ENCODE measurements at places on chromosomes 3 and 15.
A peak's percentile ranks its signal among the peaks of the same experiment; 100 is the strongest.

DNA sequence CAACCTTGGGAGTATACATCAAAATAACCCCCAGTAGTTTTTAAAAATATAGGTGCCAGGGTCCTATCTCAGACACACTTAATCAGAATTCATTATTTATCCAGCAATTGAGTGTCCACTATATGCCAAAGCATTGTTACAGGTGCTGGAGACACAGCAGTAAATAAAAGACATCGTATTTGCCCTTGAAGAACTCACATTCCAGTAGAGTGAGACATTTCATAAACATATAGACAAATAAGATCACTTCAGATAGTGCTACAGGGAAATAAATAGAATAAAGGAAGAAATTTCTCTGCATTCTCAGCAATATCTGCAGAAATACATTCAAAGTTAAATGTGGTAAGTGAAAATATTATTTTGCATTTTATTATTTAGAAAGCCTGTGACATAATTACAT, 34.1 kb upstream of the ANKRD28 start:
- DNase-seq, result no peak

- DNase-seq, result no peak
These were observed 164.5 kb upstream of the PROK2 start for GRCh38 chr3:71949442-71949841.

- DNase-seq, result peak; percentile 73
These were observed 51.6 kb upstream of the LCTL start for GRCh38 chr15:66617137-66618090.

DNA sequence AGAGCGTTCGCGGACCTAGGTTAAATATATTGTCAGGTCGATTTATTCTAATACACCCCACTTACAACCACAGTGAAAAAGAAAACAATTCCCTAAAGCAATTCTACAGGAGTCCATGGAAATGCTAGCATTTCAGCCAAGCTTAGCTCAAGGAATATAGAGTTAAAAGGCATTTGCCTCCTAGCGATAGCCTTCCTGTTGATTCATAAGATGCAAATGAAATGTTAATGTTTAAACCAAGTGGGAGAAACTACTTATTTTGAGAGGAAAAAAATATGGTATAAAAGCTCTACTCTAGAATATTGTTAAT, 1.7 kb upstream of the ALCAM start:
- no peak for DNase-seq

- no peak for DNase-seq
These were observed 170.5 kb downstream of the CTNNB1 start for GRCh38 chr3:41369838-41370237.

DNA sequence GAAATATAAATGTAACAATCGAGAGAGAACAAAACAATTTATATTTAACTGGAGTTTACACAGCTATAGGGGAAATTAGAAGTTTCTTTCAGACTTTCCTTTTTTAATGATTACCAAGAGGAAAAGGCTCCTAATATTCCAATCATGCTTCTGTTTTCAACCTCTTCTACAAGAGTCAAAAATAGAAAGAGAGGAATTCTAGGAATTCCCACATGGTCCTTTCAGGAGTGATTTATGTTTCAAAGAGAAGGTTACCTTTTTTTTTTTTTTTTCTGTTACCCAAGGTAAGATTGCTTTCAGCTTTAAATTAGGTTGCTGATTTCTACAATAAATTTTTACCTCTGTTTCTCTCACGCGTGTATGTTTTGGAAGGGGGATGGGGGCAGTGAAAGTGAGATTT, 355.3 kb upstream of the DCBLD2 start:
- no peak for DNase-seq

GRCh38 chr15:92082006-92082843, 228.7 kb downstream of the SLCO3A1 start:
- DNase-seq, result peak; percentile 72

DNA sequence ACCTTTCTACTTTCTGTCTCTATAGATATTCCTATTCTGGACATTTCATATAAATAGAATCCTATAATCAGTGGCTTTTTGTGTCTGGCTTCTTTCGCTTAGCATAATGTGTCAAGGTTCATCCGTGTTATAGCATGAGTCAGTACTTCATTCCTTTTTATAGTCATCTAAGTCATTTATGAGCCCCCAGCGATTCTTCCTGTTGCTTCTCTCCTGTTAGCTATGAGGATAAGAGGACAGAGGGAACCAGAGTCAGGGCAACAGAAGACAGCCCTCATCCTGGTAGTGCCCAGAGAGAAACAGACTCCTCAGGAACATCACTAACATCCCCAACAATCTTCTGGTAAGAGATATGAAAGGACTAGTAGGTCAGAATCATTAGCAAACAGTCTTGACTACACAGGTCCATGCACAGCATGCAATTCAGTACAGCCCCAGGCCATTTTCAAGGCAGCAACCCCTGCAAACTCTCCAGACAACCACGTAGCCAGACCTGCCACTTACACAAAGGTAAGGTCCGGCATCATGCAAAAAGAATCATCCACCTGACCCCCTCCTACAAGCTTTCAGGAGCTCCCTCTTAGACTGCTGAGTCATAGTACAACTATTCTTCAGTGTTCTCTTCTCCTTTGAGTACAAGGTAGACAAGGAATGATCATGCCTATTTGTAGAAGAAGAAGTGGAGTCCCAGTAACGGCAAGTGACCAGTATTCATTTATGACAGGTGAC, 91.5 kb downstream of the MYLK start:
- no peak for DNase-seq

- DNase-seq, result no peak
These were observed 32.2 kb downstream of the DNAAF4 start for GRCh38 chr15:55475842-55476241.

- DNase-seq, result no peak
These were observed 4.2 kb upstream of the SH2D7 start for GRCh38 chr15:78087951-78088772.

- peak; percentile 4 for DNase-seq
These were observed 54.0 kb downstream of the TAFA4 start for GRCh38 chr3:68878322-68878721.

Measured in hepatic stellate cell (primary cell).